Cortex of kidney (tissue), 1 donor: ENCODE measurements at places on chromosomes 6 and 20.

DNA sequence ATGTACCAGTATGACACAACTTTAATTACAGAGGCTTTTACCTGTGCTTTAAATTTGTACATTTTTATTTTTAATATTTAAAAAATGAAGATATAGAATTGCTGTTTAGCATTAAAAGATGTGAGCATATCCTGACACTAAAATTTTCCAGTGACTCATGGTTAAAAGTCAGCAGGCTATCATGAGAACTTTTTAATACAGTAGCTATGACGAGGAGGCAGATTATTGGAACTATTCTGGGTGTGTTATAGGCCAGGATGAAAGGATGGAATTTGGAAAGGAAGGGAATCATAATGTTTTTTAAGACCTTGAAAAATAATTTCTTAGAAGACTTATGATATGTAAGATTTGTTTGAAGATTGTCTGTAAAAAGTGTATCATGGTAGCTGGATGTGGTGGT lies 91.0 kb downstream of the GFRA4 start:
- no peak for DNase-seq

- DNase-seq, result no peak
Observed at GRCh38 chr6:31547727-31548543, 527 bp downstream of the NFKBIL1 start.

GRCh38 chr6:75611702-75612375 lies 10.2 kb downstream of the SENP6 start:
- DNase-seq, result no peak

DNA sequence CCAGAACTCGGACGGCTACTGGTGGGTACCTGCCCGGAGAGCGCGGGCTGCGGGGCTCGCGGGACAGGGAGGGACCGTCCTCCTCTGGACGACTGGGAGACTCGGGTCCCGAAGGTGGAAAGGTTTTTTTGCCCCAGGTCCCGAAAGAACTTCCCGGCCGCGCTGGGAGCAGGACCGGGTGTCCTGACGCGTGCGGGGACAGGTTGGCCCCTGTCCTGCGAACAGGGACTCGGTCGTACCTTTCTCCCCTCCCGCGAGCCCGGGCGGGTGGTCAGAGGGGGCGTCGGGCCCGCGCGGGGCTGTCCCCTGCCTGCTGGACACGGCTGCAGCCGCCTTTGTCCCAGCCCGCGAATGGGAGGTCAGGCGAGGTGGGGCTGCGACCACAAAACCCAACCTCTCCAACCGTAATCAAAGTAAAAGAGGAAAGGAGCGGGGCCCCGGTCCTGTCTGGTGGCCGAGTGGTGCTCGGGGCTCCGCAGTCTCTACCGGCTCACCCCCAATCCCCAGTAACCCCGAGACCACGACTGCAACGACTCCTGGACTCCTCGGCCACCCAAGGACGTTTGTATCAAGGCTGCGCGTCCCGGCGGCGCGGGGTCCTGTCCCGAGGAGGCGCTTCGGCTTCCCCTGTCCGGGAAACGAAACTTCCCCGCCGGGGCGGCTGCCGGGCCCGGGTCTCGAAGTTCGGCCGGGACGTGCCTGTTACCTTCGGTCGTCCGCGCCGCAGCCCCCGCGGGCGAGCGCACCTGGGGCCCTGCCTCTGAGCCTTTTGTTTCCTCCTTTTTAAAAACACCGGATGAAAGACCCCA lies 798 bp downstream of the DSP start:
- DNase-seq, result no peak

DNA sequence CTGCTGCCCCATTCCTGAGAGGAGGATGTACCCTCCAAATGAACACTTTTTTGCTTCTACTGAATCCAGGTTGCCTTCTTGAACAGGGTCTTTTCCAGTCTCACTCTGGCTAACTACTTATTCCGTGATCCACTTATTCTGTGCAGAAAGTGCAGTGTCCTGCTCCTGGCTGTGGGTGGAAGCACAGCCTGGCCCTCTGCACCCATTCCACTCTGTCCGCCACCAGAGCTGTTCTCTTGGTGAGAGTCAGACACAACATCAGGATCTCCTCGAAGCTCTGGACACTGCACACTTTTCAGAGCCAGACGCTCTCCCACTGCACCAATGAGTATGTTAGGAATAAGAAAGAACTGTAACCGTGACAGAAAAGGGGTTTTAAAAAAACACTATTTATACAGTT lies 174.2 kb downstream of the MCHR2 start:
- DNase-seq, result no peak

GRCh38 chr20:62162765-62163484 lies 19.4 kb downstream of the SS18L1 start:
- DNase-seq, result no peak

DNA sequence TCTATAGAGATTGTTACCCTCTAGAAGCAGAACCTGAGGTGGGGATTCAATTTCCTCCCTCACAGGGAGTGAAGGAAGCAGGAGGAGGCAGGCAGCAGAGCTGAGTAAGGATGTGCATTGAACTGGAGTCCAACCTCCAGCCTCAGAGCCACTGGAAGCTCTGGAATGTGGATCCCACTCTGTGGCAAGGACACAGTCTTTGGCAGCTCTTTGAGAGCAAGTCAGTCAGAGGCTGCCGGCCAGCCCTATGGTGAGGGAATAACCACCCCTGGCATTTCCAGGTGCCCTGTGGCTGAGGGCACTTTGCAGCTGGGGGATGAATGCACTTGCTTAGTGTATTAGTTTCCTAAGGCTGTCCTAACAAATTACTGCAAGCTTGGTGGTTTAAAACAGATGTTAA lies 37.2 kb downstream of the EBF4 start:
- DNase-seq, result no peak

- no peak for DNase-seq
Observed at GRCh38 chr6:137914530-137915193, 47.6 kb downstream of the TNFAIP3 start.

DNA sequence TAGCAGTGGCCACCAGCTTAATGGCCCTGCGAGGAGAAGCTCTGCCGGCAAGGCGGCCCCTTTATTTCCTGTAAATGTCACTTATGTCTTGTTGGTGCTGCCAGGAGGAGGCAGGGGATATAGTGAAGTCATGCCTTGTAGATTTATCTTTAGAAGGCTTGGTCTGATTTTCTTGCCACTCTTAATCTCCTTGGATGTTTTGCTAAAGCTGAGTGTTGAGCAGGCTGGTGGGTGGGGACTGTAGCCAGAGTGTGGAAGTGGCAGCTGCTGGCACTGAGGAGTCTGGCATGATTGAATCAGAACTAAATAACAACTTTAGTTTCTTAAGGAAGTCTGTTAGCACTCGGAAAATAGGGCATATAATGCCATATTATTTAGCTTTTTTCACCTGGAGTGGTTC lies 77.9 kb downstream of the PHF20 start:
- no peak for DNase-seq

DNA sequence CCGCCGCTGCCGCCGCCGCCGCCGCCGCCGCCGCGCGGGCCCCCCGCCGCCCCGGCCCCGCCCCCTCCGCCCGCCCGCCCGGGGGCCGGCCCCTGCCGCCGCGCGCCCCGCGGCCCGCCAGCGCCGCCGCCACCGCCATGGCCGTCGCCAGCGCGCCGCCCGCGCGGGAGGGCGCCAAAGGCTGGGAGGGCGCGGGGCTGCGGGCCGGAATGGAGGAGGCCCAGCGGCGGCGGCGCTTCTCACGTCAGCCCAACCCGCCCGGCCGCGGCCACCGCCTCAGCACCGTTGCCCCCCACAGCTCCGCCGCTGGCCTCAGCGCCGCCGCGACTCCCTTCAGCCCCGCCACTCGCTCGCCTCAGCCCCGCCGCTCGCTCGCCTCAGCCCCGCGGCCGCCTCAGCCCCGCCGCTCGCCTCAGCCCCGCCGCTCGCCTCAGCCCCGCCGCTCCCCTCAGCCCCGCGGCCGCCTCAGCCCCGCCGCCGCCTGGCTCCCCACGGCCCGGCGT lies 258 bp downstream of the PHF10 start:
- DNase-seq, result no peak

- no peak for DNase-seq
Observed at GRCh38 chr6:8633762-8634161, 198.4 kb upstream of the SLC35B3 start.

DNA sequence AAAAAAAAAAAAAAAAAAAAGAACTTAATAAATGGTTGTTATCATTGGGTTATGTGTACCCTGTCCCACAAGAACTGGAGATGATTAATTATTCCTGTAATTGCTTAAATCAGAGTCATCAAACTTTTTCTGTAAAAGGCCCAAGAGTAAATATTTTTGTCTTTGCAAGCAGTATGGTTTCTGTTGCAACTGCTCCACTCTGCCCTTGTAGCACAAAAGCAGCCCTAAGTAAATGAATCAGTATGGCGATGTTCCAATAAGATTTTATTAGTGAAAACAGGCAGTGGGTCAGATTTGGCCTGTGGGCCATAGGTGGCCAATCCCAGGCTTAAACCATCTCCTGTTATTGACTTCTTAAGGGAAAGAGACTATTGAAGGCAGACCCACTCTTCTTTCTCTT lies 252.7 kb downstream of the TSHZ2 start:
- no peak for DNase-seq

DNA sequence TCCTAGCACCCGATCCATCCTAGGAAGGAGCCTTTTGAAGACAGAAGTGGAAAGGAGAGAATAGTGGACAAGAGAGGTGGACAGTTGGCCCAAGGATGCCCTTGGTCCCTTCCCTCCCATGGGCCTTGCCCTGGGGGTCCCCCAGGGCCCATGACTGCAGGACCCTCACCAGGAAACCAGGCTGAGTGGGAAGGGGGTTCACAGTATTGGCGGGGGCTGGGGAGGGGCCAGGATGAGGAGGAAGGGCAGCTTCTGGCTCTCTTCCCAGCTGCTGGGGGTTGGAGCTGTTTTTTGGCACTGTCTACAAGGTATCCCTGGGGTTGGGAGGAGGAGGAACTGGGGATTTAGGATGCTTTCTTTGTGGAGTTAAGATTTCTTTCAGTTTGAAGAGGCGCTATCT lies 4.0 kb upstream of the DSN1 start:
- DNase-seq, result no peak

- DNase-seq, result no peak
Observed at GRCh38 chr6:32529697-32530430, at the start of gene HLA-DRB5. HLA-DRB5 (minus strand) TSS chr6:32530287; CDS start chr6:32530224, 63 bp downstream.

- no peak for DNase-seq
Observed at GRCh38 chr6:94005835-94006234, 586.5 kb upstream of the EPHA7 start.

DNA sequence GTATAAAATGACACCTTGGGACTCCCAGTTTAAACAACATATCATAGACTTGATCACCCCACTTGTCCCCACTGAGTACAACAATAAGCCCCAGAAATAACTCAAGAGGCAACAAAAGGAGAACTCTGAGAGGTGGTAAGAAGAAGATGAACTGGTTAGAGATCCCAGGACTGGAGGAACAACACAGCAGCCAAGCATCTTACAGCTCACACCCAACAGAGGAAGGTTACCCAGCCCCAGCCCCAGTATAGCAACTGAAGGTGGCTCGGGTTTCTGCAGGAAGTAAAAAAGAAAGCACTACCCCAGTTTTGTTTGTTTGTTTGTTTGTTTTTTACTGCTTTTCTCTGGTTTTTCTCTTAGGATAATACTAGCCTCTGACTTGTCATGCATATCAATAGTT lies 17.1 kb upstream of the TGM6 start:
- no peak for DNase-seq

- no peak for DNase-seq
Observed at GRCh38 chr20:55656231-55656775, 349.0 kb downstream of the CBLN4 start.

DNA sequence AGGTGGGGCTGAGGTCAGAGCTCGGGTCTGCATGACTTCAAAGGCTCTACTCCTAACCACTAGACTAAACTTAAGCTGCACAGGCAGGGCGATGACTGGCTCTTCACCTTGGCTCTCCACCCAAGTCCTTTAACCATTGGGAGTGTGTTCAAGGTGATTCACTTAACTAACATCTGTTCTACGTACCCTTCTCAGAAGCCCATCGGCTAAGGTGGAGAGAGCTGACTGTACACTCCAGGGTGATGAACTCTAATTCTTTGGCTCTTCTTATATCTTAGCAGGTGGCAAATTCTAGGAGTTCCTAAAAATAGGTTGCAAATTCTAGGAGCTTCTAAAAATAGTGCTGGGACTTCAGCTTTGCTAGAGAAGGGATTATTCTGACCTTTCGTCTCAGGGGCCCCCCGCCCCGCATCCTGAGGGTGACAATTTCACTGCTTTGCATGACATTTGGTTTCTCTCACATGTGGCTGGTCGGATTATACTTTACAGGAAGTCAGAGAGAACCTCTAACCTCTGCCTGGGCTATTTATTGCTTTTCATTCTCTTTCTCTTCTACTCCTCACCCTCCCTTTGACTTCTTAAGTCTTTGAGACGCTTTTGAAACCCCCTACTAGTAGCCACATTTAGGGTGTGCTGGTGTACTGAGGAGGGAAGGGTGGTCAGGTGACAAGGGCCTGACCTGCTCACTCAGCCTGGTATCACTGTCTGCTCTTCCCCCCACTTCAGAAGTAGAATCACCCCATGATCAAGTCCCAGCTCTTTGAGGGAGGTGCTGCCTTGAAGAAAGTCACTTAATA lies 55.5 kb downstream of the PRDM1 start:
- DNase-seq, result no peak

GRCh38 chr6:155041741-155042279 lies 46.7 kb downstream of the TIAM2 start:
- DNase-seq, result no peak

DNA sequence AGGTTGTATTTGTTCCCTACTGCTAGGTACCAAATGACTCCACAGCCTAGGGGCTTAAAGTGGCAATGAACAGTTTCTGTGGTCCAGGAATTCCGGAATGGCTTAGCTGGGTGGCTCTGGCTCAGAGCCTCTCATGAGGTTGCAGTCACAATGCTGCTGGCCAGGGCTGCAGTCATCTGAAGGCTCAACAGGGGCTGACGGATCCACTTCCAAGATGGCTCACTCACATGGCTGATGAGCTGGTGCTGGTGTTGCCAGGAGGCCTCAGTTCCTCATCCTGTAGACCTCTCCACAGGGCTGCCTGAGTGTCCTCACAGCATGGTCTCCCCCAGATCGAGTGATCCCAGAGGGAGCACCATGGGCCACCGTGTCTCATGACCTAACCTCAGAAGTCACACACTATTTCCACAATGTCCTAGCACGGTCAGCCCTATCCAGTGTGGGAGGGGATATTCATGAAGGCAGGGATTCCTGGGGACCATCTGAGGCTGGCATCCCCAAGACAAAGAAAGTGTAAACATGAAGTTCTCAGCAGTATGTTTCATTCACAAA lies 19.0 kb upstream of the BPI start:
- DNase-seq, result no peak

- no peak for DNase-seq
Observed at GRCh38 chr6:93848031-93848742, 428.8 kb upstream of the EPHA7 start.
